Right ventricle myocardium superior (tissue), 1 donor: ENCODE measurements at places on chromosomes 7 and 10.
A peak's percentile ranks its signal among the peaks of the same experiment; 100 is the strongest.

- no peak for DNase-seq
Observed at GRCh38 chr7:92402920-92403759, 44.1 kb upstream of the GATAD1 start.

- no peak for DNase-seq
Observed at GRCh38 chr7:139340808-139341057, 404 bp upstream of the FMC1 start.

GRCh38 chr10:113788604-113789083 is 37.2 kb downstream of the PLEKHS1 start:
- no peak for DNase-seq

GRCh38 chr10:31139497-31139896 is 107.8 kb upstream of the ZNF438 start:
- DNase-seq: no peak

DNA sequence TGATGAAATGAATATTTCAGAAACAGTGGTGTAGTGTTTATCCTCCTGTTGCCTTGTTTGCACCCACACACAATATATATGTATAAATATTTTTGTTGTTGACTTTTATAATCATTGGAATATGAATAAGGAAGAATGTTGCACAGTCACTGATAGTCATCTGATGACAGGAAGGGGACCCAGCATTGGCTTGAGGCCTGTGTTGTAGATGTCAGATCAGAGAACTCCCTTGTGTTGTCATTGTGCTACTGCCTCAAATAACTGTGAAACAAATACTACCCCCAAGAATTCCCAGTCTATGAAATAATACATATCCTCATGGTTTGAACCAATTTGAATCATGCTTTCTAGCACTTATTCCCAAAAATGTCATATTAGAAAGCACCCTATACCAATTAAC is 84.0 kb downstream of the NRG3 start:
- no peak for DNase-seq

DNA sequence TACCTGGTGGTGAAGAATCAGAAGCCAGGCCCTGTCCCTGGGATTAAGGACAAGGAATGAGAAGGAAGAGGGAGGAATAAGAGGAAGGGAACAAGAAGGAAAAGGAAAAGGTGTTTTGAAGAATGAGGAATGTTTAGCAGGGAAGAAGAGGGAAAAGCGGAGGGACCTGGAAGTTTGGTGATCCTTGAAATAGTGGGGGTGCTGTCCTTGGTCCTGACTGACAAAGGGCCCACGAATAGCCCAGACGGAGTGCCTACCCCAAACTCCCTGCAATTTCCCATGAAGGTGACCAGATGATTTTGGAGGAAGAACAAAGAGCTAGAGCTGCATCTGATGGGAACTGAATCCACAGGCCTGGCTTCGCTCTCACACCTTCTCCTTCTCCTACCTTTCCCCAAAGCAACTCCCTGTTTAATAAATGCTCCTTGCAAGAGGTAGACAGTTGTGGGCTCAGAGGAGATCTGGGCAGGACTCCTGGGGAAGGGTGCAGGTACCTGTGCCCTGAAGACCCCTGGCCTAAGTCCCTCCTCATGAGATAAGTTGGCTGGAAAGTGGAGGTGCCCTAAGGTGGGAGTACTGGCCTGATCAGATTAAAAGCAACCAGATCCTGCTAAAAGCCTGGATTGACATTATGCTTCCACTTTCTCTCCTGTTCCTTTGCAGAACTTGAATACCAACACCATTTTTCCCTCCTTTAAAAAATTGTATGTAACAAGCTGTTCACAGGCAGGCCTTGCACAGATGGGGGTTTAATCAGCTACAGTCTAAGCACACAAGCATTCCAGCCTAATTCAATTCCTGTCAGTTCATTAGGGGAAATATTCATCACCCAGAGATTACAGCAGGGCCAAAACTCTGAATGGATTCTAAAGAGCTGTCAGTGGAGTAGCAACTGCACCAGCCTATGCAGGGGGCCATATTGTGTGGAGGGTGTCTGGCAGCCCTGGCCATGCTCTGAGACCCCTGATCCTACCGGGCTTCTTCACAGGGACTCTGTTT is 19.4 kb downstream of the KAZALD1 start:
- DNase-seq: no peak

GRCh38 chr7:74059681-74060588 is 23.7 kb upstream of the LIMK1 start:
- DNase-seq: no peak

- no peak for DNase-seq
Observed at GRCh38 chr7:43072530-43072929, 39.9 kb upstream of the HECW1 start.

DNA sequence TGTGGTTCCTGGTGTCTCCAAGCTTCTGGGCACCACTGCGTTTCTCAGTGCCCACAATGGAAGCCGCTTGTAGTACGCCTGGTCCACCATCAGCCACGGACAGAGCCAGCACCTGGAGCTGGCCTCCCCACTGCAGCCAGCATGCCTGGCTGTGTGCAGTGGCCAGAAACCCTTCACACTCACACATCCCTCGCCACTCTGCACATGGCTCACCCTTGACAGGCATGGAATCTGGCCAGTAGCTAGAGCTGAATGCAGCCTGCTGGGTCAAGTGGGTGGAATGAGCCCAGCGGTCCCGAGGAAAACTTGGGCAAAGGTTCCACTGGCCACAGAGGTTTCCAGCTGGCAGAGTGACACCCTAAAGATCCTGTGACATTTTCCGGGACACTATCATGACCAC is 146.0 kb upstream of the ADO start:
- DNase-seq: peak; percentile 75

GRCh38 chr10:3331690-3332230 is 159.2 kb upstream of the PITRM1 start:
- no peak for DNase-seq

- no peak for DNase-seq
Observed at GRCh38 chr10:104368381-104368780, 14.7 kb downstream of the CFAP58 start.

DNA sequence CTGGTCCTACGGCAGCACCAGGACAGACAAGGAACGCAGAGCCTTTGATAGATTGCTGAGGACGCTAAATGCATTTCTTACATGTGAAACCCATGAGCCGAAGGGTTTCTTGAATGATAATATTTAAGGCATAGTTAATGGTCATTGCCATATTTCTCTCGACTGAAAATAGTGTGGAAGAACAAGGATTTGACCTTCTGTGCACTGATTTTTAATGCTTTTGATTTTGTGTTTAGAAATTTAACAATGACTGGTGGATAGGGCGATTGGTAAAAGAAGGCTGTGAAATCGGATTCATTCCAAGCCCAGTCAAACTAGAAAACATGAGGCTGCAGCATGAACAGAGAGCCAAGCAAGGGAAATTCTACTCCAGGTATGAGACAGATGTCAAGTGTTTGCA is 150.8 kb downstream of the NSUN6 start:
- no peak for DNase-seq

DNA sequence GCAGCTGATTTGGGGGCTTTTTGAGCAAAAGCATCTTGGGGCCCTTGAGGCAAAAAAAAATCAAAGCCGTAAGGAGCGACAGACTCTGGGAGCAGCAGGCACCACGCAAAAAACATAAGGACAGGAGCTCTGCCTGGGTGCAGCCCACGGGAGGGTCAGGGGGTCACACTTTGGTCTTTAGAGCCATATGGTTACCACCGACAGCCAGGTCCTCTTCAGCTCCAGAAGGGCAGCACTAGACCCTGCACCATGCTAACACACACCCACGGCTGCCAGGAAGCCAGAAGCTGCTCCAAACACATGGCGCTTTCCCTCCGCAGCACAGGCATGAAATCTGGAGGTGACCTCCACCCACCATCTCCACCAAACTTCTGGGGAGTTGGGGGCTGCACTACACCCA is 47.1 kb downstream of the RSU1 start:
- DNase-seq: no peak

- DNase-seq: peak; percentile 46
Observed at GRCh38 chr10:119368991-119369869, 161.9 kb downstream of the GRK5 start.

- no peak for DNase-seq
Observed at GRCh38 chr10:51052163-51052562, 22.1 kb upstream of the PRKG1 start.

DNA sequence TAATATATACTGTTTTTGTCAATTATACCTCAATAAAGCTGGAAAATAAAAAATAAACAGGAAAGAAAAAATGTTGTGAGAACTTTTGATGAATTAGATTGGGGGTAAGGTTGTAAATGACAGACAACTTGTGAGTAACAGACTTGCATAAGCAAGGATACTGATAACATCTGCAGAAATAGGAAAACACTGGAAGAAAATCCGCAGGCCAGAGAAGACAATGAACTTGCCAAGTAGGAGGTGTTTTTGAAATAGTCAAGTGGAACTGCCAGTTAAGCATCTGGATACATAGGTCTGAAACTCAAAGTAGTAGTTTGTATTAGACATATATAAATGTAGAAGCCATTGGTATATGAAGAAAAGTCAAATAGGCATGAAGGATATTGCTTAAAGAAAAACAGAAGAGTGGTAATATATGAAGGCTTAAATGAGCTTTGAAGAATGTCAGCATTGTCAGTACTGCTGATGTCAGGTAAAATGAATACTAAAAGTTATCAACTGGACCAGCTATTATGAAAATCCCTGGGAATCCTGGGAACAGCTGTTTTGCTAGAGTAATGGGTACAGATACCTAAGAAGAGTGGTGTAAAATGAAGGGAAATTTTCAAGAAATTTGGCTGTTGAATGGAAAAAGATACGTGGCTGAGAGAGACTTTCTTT is 58.7 kb downstream of the DNAJC1 start:
- no peak for DNase-seq

- peak; percentile 59 for DNase-seq
Observed at GRCh38 chr7:131249003-131249402, 78.7 kb upstream of the MKLN1 start.

DNA sequence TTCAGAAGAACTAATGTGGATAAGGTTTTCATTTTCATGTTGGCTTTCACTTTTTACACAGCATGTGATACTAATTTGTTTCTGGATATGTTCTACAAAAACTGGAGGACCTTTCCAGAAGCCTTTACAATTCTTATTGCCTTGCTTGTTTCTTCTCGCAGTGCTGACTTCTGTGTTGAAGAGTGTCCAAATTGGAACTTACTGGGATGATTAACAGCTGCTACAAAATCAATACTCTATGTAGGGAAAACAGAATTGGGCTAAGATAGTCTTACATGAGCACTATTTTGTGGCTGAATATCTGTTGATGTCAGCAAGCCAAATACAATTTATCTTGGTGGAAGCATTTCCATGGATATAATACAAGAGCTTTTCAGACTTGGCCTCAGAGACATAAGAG is 351.2 kb downstream of the DGKB start:
- no peak for DNase-seq

GRCh38 chr10:116722736-116723427 is 19.5 kb downstream of the HSPA12A start:
- no peak for DNase-seq

DNA sequence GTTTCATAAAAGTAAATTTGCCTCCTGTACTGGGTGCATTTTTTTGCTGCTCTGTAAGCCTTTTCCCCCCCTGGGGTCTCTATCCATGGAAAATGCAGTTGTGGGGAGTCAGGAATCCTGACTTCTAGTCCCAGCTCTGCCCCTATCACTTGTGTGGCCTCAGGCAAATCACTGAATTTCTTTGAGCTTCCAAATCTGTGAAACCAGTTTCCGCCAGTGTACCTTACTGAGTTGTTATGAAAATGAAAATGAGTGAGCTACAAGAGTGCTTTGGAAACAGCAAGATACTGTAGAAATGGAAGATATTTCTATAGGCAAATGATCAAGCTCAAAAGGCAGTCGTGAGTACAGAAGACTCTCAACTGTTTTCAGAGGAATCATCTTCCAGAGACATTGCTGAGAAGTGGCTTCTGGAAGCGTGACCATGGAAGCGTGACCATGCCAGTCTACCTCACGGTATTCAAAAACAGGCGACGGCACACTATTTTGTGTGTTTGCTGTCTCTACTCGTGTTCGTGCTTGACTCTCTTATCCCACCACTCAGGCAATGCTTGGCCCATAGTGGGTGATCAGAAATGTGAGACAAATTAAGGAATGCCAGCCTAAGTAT is 107.4 kb downstream of the ATXN7L1 start:
- DNase-seq: no peak

- no peak for DNase-seq
Observed at GRCh38 chr10:90413196-90413595, 444.6 kb downstream of the HTR7 start.

DNA sequence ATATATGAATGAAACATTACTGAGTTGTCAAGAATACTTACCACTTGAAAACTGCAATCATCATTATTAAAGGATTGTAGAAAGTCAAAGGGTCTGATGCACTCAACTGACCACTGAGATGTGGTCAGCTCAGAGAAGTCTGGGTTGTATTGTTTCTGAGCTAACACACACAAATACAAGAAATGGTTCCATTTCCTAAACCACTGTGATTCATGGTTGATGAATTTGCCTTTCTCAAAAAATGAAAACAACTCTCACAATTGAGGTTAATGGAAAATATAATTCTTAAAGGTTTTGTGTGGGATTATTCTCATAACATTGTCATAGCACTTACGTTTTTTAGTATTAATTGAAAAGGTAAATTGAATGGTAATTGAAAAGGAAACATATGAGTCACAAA is 45.6 kb upstream of the TAS2R16 start:
- DNase-seq: no peak

GRCh38 chr7:44267178-44267577 is 58.2 kb downstream of the CAMK2B start:
- DNase-seq: no peak

DNA sequence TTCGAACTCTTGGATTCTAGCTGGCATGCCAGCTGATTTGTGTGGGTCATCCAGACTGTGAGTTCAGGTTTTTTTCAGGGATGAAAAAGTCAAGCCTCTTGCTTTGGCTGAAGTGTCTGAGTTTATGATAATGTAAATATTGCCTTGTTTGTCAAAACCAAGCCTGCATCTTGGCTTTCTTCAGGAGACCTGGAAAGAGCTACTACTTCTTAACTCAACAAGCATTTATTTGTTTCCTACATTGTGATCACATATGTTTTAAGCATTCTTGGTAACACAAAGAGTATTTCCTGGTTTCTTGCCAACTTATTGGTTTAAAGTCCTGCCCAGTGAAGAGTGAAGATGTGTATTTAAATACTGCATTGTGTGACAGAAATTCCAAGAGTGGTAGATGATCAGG is 407.1 kb downstream of the LRMDA start:
- DNase-seq: no peak

- DNase-seq: no peak
Observed at GRCh38 chr10:86614853-86615252, 39.5 kb upstream of the OPN4 start.
